ENCODE measurements at places on chromosomes 5 and 9.

- DNase-seq, result no peak
Observed at GRCh38 chr5:80204808-80205614, 50.8 kb downstream of the SERINC5 start.

DNA sequence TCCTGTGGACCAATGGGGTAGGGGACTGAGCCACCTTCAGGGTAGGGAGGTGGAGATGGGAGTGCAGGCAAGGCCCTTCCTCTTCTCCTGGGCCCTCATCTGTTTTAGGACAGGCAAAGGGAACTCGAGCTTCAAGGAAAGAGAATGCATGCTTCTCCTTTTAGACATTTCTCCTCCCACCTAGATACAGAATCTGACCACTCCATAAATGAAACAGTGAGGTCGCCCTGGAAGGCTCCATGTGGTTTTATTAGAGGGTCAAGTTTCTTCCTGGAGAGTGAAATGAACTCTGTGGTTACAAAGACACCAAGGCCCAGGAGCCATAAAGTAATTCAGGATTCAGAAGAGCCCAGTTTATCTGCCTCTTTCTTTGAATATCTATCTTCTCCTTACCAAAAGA is 14.9 kb downstream of the LHFPL2 start:
- DNase-seq, result no peak

GRCh38 chr9:110526426-110526825 is 53.1 kb downstream of the SVEP1 start:
- no peak for DNase-seq

GRCh38 chr5:75964008-75964407 is 119.2 kb upstream of the SV2C start:
- DNase-seq, result no peak

DNA sequence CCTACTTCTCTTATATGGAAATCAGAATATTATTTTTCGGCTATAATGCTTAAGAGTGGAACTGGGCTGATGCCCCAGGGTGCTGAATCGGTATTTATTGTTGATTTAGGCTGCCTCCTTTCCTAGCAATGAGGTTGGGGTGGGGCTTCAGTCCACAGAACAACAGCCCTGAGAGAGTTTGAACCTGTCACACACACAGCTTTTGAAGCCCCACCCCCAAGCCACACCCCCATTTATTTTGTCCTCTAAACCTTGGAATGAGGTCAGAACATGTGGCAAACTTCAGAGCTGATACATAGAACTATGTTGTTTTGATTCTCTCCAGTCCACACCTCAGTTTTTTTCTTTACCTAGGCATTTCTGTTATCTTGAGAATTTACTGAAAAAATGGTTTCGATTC is 51.7 kb upstream of the CAMK4 start:
- DNase-seq, result no peak

DNA sequence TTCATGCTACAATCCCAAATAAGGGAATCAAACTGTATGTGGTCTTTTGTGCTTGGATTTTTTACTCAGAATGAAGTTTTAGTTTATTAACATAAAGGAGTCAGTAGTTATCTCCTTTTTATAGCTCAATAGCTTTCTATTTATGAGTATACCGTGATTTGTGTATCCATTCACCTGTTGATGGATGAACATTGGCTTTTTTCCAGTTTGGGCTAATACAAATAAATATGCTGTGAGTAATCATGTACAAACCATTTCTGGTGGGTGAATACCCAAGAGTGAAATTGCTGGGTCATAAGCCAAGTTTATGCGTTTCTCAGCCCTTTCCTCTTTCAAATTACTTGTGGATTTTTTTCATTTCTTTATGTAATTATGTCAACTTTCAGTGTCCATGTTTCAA is 395.3 kb downstream of the OSTF1 start:
- no peak for DNase-seq

DNA sequence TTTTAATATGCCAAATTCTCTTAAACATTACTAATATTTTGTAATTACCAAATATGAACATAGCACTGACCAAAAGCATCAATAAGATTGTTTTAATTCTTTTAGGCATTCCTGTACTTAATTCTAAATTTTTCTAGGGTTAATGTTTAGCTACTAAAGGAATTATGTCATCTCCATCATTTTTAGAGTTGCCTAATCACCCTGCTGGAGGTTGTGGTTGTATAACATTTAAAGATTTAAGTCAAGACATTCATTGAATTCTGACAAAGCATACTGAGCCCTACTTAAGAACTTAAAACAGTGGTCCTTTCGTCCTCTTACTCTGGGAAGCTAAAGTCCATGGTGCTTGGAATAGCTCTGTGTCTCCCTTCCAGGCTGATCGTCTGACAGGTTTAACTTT is 28.1 kb upstream of the DAB2 start:
- DNase-seq, result no peak

GRCh38 chr5:128081111-128081851 is 2.3 kb upstream of the SLC12A2 start:
- DNase-seq, result no peak

DNA sequence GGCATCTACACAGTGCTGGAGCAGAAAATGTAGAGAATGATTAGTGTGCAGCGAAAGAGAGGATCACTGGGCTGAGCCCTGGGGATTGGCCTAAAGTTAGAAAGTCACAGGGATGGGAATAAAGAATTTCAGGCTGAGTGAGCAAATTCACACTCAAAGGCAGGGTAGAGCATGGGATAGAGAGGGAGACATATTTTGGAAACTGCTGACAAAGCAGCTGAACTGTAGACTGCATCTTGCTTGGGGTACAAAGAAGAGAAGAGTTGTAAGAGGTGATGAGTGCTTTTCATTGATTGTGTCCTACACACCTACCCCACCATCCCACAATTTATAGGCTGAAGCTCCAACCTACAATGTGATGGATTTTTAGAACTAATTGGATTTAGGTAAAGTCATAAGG is 677.8 kb downstream of the TAF11L14 start:
- DNase-seq, result no peak
